Activated T-cell treated with anti-CD3 and anti-CD28 coated beads for 1 hour (primary cell): ENCODE measurements at places on chromosomes 5 and 9.

DNA sequence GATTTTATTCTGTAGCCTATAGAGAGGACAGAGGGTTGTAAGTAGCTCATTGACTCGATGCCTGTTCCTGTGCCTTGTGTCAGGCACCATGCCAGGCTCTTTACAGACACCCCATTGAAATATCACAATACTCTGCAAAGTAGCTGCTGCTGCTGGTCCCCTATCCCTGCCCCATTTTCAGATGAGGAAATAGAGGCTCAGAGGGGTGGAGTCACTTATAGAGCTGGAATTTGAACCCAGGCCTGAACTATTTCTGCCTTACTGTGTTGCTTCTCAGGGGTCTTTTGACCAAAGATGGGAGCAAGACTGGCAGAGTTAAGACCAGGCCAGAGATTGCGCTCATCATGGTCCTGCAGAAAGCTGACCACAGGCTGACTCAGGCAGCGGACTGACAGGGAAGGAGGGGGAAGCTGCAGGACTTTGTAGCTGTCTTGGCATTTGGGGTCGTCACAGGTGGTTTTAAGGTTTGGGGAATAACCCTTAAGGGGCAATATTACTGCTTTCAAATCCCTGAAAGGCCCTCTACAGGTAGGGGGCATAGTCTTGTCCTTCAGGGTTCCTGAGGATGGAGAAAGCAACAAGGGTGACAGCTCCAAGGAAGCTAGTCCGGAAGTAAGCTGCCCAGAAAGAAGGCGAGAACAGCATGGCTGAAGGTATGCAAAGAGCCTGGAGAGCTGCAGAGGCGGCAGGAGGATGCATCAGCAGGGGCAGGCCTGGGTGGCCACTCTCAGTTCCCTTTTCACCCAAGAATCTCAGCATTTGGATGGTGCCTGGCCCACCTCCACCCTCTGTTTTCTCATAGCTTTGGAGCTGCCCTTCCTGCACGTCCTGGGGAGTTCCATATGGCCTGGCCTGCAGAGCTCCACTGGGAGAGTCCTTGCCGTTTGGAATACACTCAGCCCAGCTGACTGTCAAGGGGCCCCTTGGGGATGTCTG is 18.3 kb upstream of the NDST1 start:
- no peak for DNase-seq

DNA sequence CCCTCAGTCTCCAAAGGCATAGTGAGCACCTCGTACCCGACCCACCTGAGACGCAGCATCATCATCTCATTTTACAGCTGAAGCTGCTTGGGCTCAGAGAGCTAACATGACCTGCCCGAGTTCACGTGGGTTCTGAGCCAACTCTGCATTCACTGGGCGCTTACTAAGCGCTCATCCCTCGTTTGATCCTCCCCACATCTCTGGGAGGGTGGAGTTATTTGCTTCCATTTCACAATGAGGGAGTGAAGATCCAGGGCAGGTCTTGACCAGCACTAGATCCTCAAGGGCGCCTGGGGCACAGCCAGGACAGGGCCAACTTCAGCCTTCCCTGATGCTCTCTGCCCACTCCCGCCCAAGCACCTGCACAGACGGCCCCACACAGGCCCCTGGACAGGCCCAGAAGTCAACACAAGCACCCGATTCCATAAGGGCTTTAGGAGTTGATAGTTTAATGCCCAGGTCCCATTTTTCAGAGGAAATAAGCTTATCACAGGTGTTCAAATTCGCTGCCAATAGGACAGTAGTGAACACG is 80.8 kb downstream of the HRH2 start:
- no peak for DNase-seq

DNA sequence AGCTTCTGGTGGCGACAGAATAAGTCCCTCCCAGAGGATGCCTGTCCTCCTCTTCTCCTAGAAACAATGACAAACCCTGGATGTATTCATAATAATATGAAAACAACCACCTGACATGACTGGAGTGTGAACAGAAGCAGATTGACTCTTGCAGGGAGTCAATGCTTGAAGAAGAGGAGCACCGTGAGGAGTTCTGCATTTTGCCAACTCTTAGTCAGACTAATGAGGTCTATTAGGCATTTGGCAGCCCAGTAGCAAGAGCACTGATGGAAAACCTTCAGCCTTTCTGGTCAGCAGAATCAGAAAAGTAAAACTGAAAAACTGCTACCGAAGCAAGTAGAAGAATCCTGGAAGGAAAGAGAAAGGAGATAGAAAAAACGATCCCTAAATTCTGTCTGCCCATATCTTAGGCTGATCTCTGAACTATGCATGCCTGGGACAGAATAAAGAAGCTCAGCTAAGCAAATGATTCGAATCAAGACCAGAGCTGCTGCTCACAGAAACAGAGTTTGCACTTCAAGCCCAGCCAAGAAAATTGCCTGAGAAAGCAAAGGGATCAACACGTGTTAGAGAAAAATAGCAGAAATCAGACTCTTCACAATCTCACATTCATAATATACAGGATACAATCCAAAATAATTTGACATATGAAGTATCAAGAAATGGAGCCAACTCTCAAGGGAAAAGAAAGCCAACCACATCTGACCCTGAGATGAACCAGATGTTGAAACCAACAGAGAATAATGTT is 69.5 kb upstream of the OSMR start:
- DNase-seq = no peak

DNA sequence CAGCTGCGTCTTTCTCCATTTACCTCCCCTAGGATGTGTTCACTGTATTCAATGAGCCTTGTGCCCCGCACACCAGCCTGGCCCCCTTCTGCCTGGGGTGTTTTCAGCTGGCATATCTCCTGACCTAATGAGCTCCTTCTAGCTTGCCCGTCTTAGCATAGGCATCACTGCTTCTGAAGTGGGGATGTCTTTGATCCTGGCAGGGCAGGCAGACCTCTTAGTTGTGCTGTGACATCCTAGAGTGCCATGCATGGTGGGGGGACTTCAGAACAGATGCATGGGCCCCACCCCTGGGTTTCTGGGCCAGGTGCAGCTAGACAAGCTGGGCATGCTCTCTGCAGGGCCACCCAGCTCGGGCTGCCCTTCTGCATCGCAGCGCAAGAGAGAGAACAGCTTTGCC is 172.7 kb downstream of the GADD45G start:
- no peak for DNase-seq

DNA sequence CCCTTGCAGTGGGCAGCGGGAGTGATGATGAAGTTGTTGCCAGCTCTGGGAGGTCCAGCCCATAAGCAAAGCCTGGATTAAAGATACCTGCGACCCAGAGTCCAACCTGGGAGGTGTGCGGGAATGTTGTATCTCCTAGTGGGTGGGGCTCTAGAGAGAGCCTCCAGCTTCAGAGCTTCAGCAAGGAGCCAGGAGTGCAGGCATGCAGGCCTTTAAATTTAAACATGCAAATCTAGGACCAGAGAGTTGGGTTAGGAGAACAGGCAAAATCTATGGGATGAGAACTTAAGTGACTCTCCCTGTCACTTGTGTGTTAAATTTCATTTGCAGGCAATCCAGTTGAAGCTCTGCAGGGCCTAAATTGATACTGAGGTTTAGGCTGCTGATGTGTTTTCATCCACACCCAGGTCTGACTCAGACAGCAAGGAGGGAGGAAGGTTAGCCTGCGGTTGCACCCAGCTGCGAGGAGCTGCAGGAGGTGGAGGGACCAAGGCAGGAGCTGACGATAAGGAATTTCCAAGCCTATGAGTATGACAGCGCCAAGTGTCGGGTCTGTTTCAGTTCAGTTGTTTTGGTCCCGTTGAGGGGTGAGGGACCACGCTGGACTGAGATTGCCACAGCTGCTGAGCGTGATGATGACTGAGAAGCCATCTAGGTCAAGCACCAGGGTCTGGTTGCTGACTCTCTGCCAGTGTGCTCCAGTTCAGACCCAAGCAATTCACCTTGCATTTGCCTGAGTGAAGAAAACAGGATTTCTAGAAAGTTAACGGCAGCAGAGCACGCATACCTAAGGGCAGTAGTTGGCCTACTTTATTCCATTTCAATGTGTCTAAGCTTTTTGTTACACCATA is 243.0 kb downstream of the ICE1 start:
- DNase-seq = no peak

GRCh38 chr9:85432599-85432998 is 309.2 kb downstream of the AGTPBP1 start:
- DNase-seq = no peak
